ENCODE measurements at places on chromosomes 7 and 10. TPM values are rescaled to one million over a fixed set of nuclear protein-coding genes. Genes with fewer than 3 reads are reported as not detected.

The SLC16A12 gene
- 0.10 TPM for polyA plus RNA-seq

- DNase-seq = no peak
Observed at GRCh38 chr7:1042492-1042833, 1.9 kb upstream of the GPR146 start.

DNA sequence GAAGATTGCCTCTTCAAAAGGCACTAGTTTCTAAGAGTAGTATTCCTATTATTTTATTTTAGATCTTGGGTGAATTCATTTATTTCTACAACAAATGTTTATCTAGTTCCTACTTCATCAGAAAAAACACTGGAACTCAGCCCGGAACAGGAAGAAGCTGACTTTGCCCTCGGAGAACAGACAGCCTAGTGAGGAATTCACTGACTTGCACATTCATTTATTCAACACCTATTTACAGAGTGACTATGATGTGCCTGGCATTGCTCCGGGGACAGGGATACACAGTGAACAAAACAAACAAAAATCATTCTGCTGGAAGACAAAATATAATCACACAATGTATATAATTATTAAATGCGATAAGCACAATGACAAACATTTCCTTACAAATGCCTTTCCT, 54.4 kb upstream of the SDK1 start:
- no peak for DNase-seq

- no peak for DNase-seq
Observed at GRCh38 chr7:24175603-24176002, 108.4 kb upstream of the NPY start.

DNA sequence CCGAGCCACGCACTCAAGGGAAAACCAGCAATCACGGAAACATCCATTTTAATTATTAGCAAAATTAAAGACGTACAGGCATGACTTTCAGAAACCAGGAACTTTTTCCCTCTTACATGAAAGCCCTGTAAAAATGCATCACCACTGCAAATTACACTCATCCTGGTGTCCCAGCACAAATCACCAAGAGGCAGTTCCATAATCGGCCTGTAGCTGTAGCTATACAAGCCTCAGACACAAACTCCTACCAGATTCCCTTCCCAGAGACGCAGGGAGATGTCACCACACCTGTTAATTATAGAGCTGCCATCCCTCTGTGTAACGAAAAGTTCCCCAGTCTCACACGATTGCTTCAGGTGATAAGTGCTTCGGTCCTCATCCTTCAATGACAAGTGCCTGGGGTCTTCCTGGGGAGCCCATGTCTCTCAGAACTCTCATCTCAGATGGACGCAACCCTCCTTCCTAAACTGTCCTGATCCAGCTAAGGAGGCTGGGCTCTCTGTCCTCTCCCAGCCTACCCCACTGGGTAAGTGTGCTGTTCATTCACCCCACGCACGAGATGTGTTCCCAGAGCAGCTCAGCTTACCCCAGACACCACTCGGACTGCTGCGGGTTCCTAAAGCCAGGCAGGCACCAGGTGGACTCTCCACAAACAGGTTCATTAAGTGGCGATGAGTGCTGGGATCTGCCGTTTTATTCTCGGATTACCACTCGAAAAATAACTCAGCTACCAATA, 5.9 kb downstream of the FGFR2 start:
- DNase-seq = no peak

DNA sequence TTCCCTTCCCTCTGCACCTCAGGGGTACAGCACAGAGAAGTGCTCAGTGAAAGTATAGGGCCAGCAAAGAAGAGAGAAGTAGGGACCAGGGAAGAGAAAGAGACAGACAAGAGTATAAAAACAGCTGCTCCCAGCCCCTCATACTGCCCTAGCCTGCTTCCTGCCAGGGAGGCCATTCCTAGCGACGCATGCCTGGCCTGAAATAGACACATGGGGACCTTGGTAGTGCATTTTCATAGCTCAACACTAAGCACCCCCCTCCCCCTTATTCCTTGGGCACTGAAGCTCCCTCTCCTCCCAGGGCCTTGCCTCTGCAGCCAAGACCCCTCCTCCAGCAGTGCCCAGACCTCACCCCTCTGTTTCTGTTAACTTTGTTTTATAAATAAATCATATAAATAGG, 64.7 kb downstream of the ZMIZ1 start:
- no peak for DNase-seq

DNA sequence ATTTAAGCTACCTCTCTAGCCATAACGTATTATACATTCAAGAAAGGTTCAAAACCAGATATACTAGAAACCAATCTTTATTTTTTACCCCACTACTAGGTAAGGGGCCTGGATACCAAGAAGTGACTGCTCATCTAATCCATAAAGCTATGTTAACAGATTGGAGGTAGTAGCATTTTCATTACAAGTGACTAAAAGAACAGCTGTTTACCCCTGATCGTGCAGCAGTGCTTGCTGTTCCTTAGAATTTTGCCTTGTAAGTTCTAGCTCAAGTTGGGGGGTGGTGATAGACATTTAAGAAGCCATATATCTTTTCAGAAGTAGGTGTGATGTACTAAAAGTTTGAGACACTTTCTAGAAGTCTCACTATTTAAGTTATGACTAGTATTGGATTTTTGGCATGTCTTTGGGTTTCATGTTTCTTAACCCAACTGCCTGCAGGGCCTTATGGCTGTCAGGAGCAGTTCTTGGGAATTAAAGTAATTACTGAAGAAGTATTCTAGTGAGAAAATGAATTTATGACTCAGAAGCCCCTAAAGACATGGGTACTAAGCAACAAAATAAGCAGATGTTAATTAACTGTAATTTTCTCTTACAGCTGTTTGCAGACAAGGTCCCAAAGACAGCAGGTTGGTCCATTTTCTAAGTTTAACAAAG, 2.3 kb downstream of the PPIA start:
- DNase-seq = no peak

DNA sequence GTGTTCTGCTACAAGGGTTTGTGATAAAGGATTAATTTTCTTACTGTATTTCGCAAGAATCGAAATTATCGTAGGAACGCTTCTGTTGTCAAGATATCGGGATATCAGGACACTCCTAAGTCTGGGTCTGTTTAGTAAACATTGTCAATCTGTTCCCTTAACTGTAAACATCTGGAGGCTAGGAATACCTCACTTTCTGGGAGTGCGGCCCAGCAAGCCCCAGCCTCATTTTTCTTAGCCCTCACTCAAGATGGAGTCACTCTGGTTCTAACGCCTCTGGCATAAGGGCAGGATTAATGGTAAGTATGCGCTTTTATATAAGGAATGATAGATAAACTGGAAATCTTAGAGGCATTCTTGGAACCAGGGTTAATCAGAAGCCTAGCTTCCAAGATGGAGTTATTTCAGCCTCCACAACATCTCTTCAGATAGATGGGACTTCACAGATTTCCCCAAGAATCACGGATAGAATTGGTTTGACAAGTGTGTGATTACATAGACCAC, 30.1 kb upstream of the CCL24 start:
- DNase-seq = no peak

- DNase-seq = no peak
Observed at GRCh38 chr7:79652619-79653018, 199.2 kb upstream of the MAGI2 start.

DNA sequence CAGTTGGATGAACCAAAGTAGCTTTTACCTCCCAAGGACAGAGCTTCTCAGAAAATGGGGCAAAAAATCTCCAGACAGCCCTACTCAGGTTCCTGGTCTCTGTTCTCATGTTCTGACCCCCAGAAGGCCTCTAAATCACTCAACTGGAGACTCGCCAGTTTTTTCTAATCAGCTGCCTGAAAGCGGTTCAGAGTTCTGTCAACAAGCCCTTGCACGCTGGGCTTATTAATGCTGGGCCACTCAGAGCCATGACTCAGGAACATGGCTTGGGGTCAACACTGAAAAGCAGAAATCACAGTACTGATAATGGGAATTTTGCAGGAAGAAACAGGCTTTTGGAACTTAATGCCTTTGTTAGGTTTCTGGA, 15.3 kb downstream of the ECHDC3 start:
- peak; percentile 91 for DNase-seq

Measured in keratinocyte (primary cell).